Panc1 (cell line): ENCODE measurements at places on chromosomes 1 and 21.

GRCh38 chr1:116628448-116628847, 39.1 kb downstream of the IGSF3 start:
- no peak for DNase-seq

GRCh38 chr1:187460093-187460492, 631.3 kb downstream of the PLA2G4A start:
- no peak for DNase-seq

DNA sequence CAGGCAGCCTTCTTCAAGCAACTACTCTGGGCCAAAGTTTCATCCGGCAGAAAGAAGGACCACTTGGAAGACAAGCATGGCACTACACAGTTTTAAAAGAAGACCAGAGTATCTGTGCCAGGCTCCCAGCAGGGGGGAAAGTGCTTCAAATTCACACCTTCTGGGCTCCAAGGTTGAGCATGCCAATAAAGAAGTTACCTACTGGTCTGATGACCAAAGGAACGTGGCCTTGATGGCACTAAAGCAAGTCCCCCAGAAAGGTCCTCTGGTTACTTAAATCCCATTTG, 73.5 kb downstream of the CD46 start:
- DNase-seq: no peak

DNA sequence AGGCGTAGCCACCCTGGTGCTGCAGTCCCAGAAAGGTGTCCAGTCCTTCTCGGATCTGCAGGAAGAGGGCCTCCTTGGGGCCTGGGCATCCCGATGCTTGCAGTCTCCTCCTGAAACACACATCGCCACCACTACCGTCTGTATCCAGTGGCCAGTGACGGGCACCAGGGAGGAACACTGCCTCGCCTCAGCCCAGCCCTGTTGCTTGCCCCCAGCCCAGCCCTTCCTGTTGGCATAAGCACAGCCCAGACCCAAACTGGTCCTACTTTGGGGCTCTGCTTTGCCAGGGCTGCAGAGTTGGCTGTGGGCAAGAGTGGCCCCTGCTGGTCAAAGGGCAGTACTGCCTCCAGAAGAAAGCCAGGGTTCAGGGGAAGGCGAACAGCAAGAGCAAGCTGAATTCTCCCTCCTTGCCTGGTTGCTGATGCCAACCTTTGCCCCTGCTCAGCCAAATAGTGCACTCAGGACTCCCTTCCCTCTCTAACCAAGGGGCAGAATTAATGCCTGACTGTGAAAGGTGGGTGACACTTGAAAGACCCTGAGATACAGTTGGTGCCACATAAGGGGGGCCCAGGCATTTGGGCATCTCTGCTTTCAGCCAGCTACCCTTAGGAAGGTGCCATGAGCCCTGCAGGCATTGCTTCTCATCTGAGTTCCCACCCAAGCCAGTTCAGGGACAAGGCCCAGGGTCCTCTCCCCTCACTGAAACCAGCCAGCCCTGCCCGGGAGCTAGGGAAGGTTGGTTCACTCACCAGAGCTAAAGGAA, 11.1 kb upstream of the ARHGEF2 start:
- DNase-seq: peak; percentile 74

DNA sequence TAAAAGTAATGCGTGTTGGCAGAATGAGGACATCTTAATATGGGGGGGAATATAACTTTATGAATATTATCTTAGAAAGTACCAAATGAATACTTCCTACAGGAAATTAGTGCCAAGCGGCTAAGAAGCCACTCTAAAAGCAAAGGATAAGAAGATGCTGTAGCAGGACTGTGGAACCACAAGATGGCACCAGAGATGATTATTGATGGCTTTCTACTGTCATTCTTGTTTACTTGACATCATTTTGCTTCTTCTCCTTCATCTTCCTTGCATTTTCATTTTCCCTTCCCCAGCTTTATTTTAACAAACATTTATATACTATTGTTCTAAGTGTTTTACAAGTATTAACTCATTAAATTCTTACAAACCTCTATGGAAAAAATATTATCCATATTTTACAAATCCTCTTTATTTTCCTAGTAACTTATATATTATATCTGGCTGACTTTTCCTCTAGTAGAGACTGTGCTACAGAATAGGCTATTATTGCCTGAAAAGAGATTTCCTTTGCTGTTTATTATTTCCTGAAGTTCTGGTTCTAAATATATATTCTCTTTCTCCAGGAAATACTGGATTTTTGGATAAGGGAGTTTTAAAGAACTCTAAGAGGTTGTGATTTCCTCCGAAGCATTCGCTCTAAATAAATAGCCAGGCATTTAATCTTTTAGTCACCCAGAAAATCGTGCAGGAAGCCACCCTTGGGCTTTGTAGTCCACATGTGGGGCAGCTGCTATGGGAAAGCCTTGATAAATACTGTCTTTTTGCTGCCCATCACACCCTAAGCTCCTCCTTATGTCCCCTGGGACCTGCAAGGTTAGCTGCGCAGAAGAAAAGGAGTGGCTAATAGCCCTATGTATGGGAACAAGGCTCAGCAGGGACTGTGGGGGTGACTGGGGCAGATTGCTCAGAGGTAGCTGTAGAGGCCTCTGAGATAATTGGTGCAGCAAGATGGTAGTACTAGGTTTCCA, 69.8 kb downstream of the TPR start:
- peak; percentile 25 for DNase-seq
